DND-41 (cell line): ENCODE measurements at places on chromosomes 11 and 22.

DNA sequence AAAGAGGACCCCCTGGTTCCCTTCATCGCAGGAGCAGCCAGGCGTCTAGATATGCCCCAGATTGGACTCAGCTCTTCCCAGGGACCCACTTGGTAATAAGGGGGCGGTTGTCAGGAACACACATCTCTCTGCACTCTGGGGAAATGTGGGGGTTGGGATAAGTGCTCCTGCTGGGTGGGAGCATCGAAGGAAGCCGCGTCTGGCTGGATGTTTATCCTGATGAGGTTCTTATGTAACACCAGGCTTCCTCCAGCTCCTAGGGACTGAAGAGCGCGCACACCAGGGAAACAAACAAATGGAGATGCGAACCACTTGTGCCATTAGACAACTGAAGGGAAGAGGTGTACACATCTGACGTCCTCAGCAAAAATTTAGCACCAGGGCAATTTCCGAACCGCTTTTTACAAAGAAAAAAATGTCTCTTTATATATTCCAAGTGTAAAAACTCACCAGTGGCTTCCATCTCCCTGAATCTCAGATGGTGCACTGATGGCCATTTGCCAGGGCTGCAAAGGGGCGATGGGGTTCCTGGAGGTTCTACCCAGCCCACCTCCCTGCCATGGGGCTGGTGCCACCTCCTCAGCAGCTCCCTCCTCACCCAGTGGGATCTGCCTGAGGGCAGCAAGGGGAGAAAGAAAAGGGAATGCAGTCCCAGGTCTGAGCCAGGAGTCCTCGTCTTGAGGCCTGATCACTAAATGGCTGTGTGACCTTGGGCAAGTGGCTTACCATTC is 89.4 kb downstream of the PKNOX2 start:
- H3K4me1 ChIP-seq = peaks cover 11% of the 10 kb centered on the region
- H3K4me3 ChIP-seq = no peak overlapping the region
- H3K27ac ChIP-seq = no peak overlapping the region
- H3K36me3 ChIP-seq = no peaks in the 10 kb centered on the region
- no peak for DNase-seq
- peaks cover 5% of the 10 kb centered on the region for H3K27me3 ChIP-seq

GRCh38 chr11:132357811-132358572 is 987.6 kb downstream of the NTM start:
- DNase-seq = no peak
- peaks cover 18% of the 10 kb centered on the region for H3K27me3 ChIP-seq
- H3K4me3 ChIP-seq = no peak overlapping the region
- no peaks in the 10 kb centered on the region for H3K4me1 ChIP-seq
- no peaks in the 10 kb centered on the region for H3K36me3 ChIP-seq

DNA sequence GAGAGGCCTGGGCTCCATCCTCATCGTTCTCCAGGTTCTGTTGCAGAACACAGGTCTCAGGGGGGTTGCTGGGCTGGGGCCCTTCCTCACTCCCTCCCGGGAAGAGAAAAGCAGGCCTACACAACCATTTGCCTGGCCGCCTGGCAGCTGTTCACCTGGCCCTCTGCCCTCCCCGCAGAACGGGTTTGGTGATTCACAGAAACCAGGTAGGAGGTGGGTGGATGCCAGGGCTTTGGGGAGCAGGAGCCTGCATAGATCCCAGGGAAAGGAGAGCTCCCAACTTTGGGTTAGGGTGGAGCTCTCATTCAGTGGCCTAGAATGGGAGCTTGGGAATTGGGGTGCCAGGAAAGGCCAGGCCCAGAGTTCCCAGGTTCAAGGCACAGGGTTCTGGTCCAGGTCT is 995 bp downstream of the TMEM134 start:
- peak overlapping the region; percentile 87 for H3K27ac ChIP-seq
- peaks cover 12% of the 10 kb centered on the region; the same call in 1 of the 2 replicates for H3K36me3 ChIP-seq
- peaks cover 54% of the 10 kb centered on the region for H3K4me1 ChIP-seq
- H3K4me3 ChIP-seq = peak overlapping the region; percentile 60
- peak; percentile 12 for DNase-seq
- no peaks in the 10 kb centered on the region for H3K27me3 ChIP-seq

DNA sequence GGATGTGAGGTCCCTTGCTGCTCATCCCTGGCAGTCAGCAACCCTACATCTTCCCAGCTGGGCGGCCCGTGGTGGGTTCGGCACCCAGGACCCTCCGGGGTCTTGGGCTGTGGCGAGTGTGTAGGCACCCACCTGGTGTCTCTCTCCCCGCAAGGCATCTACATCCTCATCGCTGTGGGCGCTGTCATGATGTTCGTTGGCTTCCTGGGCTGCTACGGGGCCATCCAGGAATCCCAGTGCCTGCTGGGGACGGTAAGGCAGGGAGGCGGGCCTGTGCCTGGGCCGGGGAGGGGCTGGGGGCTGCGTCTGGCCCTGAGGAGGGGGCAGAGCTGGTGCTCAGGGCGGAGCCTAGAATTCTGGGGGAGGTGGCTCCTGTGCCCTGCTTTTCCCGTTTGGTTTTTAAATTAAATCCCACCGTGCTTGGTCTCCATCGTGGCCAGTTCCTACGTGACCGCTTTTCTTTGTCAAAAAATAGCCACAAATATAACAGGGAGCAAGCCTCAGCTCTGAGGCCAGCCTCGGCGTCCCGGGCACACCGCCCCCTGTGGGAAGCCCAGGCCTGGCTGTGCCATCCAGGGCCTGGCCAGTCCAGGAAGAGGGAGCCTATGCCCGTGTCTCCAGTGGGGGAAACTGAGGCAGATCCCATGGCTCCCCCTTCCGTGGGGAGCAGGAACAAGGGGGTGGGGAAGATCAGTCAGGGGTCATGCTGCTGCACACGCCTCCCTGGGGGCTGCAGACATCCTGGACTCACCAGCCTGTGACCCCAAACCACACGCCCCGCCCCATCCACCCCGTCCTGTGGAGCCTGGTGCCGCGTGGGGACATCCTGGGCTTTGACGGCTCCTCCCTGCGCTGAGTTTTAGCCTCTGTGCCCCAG is 6.4 kb upstream of the TSSC4 start:
- DNase-seq = no peak
- H3K4me3 ChIP-seq = no peak overlapping the region
- H3K4me1 ChIP-seq = peaks cover 11% of the 10 kb centered on the region
- H3K27me3 ChIP-seq = no peaks in the 10 kb centered on the region
- H3K36me3 ChIP-seq = peaks cover 88% of the 10 kb centered on the region

DNA sequence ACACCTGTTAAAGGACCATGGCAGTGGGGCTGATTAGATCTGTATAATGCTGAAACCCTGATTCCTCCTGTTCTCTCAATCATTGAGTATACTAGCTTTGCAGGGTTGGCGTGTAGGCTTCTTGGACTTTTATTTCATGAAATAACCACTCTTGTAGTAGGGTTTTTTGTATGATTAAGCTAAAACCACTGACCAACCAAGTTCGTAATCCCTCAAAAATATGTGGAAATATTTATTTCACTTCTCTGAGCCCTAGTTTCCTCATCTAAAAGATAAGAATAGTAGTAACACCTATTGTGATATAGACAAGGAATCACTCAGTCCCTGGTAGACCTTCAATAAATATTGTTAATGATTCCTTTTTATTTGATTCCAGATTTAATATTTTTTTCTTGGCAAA is 4.2 kb downstream of the API5 start:
- no peak for DNase-seq
- no peaks in the 10 kb centered on the region for H3K27me3 ChIP-seq
- no peak overlapping the region for H3K27ac ChIP-seq
- H3K4me1 ChIP-seq = peaks cover 34% of the 10 kb centered on the region
- no peak overlapping the region for H3K4me3 ChIP-seq

- H3K27ac ChIP-seq = no peak overlapping the region
- H3K4me3 ChIP-seq = no peak overlapping the region
- H3K27me3 ChIP-seq = no peaks in the 10 kb centered on the region
- no peaks in the 10 kb centered on the region for H3K36me3 ChIP-seq
- DNase-seq = no peak
These were observed 4.7 kb upstream of the FLRT1 start for GRCh38 chr11:64031001-64031400.

DNA sequence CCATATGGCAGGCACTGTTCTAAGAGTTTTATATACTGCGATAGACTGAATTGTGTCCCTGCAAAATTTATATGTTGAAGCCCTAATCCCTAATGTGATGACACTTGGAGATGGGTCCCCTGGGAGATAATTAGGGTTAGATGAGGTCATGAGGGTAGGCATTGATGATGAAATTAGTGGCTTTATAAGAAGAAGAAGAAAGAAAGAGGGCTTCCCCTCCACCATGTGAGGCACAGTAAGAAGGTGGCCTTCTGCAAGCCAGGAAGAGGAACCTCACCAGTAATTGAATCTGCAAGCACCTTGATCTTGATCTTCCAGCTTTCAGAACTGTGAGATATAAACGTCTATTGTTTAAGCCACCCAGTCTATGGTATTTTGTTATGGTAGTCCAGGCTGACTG is 46.6 kb upstream of the TENM4 start:
- H3K4me3 ChIP-seq = no peak overlapping the region
- H3K4me1 ChIP-seq = no peaks in the 10 kb centered on the region
- DNase-seq = no peak
- no peaks in the 10 kb centered on the region for H3K36me3 ChIP-seq
- H3K27me3 ChIP-seq = peaks cover 7% of the 10 kb centered on the region

DNA sequence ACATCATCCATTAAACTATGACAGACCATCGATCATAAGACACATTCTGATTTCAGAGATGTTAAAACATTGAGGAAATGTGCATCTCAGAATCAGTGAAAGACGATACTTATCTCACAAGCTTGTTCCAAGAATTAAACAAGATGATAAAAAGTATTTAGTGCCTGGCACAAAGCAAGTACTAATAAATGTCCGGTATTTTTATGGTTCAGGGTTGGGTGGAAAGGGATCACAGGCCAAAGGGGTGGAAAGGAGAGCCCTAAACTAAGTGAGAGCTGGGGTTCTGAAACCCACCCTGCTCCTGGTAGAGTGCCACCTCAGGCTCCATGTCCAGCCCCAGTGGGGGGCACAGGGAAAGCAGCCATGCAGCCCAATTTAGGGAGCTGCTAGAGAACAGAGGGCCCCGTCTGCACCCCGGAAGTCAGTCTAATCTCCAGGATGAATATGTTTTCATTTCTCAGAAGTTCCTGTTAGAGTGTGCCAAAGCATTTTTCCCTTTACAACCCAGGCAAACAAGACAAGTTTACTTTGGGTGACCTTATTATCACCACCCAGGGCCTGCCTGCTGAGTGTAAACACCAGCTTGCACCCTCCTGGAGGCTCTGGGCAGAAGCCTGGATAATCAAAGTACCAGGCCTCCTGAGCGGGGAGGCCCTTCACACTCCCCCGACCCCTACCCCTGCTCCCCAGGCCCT is 3.8 kb upstream of the CREB3L1 start:
- no peaks in the 10 kb centered on the region for H3K27me3 ChIP-seq
- DNase-seq = no peak
- peaks cover 12% of the 10 kb centered on the region for H3K4me1 ChIP-seq
- H3K27ac ChIP-seq = 0 out of 2 replicates have a peak overlapping the region, but pooled peaks have one; percentile 27

DNA sequence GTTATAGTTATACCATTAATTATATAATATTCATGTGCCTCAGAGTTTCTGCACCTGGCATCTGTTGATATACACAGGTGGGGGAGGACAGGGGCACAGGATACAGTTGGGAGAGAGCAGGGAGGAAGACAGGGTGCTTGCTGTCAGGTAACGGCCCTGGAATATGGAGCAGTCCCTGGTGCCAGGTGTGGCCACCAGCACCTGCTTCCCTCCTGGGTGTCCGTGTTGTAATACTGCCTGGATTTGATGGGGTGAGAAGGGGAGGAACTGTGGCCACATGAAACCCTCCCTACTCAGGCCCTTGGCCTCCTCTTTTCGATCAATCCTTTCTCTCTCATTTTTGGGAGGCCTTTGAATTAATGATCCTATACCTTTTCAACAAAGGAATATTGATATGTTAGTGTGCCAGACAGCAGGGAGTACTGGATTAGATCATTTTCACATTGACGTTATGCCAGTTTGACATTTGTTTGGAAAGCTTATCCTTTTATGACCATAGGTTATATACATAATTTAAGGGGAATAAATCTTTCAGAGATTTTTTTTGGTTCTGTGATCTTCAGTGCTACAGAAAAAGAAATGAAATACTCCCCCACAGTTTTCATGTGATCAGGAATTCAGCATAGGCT is 88.6 kb downstream of the TEAD1 start:
- DNase-seq = no peak
- H3K36me3 ChIP-seq = no peaks in the 10 kb centered on the region
- H3K4me1 ChIP-seq = no peaks in the 10 kb centered on the region

DNA sequence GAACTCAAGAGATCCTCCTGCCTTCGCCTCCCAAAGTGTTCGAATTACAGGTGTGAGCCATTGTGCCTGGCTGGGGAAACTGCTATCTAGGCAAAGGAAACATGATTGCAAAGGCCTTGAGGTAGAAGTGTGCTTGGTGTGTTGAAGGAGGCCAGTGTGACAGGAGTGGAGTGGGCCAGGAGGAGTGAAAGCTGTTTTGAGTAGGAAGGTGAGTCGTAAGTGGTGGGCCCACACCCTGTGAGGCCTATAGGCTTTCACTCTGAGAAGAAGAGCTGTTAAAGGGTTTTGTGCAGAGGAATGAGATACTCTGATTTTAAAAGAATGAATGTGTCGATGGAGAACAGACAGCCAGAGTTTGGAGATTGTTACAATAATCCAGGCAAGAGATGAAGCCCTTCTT is 43.4 kb downstream of the WEE1 start:
- no peak overlapping the region for H3K4me3 ChIP-seq
- no peak overlapping the region for H3K27ac ChIP-seq
- H3K27me3 ChIP-seq = no peaks in the 10 kb centered on the region

DNA sequence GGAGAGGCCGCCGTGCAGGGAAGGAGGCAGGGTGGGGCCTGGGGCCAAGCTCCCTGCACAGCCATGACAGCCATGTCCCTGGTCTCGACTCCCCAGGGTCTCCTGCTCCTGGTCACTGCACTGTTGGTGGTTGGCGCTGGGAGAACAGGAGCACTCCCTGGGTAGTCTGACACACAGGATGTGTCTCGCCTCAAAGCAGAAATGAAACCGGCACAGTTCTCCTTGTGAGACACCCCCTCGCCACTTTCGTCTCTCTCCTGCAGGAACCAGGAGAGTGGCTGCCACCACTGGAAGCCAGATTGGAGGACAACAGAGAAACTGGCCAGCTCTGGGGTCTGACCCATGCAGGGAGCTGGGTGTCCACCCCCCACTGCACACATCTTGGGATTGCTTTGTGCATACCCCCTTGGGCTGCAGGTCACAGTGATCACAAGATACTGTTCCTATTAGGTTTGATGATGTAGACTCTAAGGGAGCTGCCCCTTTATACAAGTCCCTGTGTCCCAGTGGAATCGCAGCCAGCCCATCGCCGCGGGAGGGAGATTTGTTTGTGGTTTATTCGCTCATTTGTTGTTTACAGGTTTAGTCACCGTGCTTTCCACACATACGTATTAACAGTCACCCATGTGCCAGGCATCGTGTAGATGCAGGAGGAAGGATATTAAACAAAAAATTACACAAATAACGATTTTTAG is 27.0 kb upstream of the YWHAH start:
- no peak overlapping the region for H3K27ac ChIP-seq
- no peak for DNase-seq
- H3K4me1 ChIP-seq = no peaks in the 10 kb centered on the region
- H3K4me3 ChIP-seq = no peak overlapping the region
- no peaks in the 10 kb centered on the region for H3K27me3 ChIP-seq

- H3K4me1 ChIP-seq = no peaks in the 10 kb centered on the region
- H3K4me3 ChIP-seq = no peak overlapping the region
- DNase-seq = no peak
- no peak overlapping the region for H3K27ac ChIP-seq
These were observed 425.2 kb downstream of the OPCML start for GRCh38 chr11:133107136-133107535.

- no peaks in the 10 kb centered on the region for H3K27me3 ChIP-seq
- H3K4me3 ChIP-seq = no peak within 1 kb of the TSS
- no peak for DNase-seq
These were observed at the start of gene MRPL23 for GRCh38 chr11:1946812-1947484. MRPL23 (plus strand) TSS chr11:1947332; CDS start chr11:1947363, 31 bp downstream.

GRCh38 chr11:67382276-67383136 is 9.1 kb upstream of the CLCF1 start:
- no peaks in the 10 kb centered on the region for H3K27me3 ChIP-seq
- H3K4me1 ChIP-seq = peaks cover 3% of the 10 kb centered on the region; the same call in 1 of the 2 replicates
- H3K27ac ChIP-seq = no peak overlapping the region
- peak; percentile 84 for DNase-seq
- no peak overlapping the region for H3K4me3 ChIP-seq
